Stimulated activated CD8-positive, alpha-beta memory T cell treated with anti-CD3 and anti-CD28 coated beads, Interleukin-15, amount 100 ng/mL, for 24 hours (primary cell): ENCODE measurements at places on chromosomes 16 and 17.

DNA sequence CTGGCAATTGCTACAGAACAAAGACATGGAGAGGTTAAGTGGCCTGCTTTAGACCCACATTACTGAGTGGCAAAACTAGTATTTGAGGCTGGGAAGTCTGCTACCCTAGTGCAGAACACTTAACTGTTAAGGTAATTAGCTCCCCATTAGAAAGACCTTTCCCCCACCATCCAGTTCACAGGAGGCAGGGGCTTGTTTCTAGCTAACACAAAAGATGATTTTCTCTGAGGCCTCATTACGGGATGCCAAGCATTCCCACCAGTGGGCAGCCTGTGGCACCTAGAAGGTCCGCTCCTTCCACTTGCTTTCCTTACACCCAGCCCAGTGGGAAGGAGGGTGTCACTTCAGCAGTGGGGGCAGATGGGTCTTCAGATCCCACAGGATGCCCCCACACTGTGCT lies 99.1 kb downstream of the RBFOX1 start:
- no peak for DNase-seq

- no peak for DNase-seq
Observed at GRCh38 chr17:77959926-77960521, 1.5 kb downstream of the TNRC6C start.

DNA sequence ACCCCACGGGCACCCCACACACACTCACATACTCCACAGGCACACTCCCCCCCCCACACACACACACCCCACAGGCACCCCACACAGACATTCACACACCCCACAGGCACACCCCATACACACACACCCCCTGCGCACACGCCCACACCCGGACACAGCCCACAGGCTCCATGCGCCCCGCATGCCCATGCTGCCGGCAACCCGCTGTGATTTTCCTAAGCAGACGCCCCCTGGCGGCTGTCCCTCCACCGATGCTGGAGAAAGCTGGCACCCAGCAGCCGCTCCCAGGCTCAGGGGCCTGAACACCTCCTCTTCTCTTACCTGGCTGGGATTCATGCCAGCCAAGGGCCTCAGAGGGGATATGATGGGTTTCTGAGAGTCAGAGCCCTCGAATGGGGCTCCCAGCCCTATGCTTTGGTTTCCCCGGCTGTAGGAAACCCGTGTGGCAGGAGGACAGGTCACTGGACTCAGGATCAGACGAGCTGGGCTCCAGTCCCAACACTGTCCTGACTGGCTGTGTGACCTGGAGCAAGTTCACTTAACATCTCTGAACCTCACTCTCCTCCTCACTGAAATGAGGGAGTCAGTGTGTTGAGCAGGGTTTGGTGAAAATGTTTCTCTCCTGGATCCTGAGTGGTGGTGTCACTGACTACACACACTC lies 19.6 kb upstream of the TNFRSF13B start:
- peak; percentile 74 for DNase-seq

DNA sequence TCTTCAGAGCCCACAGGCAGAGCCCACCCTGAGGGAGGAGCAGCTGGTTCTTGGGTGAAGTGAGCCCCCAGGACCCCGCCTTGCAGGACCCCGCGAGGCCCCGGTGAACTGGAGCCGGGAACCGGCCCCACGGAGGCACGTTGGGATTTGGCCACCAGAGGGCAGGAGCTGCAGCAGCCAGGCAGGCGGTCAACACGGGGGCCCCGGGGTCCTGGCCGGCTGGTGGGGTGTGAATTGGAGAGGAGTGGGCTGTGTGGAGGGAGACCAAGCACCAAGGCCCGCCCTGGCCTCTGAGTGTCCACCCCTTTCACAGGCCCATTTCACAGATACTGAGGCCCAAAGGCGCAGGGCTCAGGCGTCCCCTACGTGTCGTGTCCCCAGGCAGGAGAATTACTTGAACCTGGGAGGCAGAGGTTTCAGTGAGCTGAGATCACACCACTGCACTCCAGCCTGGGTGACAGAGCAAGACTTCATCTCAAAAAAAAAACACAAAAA lies 2.2 kb downstream of the DPEP1 start:
- no peak for DNase-seq

DNA sequence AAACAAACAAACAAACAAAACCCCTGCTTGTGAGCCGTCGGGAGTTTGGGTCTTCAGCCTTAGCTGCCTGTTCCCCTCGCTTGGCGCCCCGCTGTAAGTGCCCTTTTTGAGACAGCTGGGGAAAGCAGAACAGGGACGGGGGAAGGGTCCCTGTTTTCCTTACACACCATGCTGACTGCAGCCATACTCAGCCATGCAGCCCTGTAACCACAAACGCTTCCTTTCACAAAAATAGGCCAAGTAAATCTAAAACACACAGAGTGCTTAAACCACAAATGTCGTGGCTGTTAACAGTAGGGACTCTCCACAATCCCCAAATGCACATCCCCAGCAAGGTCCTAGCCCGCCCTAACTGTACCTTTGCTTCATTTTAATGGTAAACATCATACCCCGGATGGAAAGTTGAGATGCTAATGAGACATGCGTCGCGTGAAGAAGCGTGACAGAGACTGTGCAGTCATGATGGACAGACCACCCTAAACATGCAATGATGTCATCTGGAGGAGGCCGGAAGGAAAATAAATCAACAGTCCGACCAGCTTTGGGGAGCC lies 129.9 kb downstream of the MGAT5B start:
- DNase-seq, result no peak

DNA sequence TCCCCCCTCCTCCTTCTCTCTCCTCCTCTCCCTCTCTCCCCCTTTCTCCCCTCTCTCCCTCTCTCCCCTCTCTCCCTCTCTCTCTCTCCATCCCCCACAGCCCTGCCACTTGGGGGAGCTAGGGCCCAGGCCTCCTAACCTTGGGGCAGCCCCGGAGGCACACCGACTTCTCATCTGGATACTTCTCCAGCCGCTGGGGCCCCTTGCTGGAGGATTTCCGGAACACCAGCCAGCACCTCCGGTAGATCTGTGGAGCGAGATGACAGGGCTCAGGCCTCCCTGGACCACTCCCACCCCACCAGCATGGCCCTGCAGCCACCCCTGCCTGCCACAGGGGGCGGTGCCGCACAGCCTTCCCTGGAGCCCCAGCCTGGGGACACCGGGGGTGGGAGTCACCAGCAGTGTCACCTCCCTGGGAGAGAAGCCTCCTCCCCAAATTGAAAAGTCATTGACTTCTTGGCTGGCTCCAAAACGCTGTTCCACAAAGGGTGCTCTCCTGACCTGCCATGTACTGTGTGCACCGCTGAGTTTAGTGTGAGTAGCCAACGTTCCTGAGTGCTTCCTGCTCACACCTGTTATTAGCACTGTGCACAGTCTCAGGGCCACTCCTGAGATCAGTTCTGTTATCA lies 10.5 kb downstream of the DOK4 start:
- no peak for DNase-seq

GRCh38 chr17:79000396-79001189 lies 9.0 kb downstream of the CANT1 start:
- no peak for DNase-seq

- no peak for DNase-seq
Observed at GRCh38 chr16:62933929-62934328, 897.7 kb upstream of the CDH8 start.

GRCh38 chr17:75850928-75851692 lies 4.0 kb downstream of the WBP2 start:
- DNase-seq, result no peak

- DNase-seq, result no peak
Observed at GRCh38 chr17:8300627-8301242, 5.5 kb upstream of the SLC25A35 start.

DNA sequence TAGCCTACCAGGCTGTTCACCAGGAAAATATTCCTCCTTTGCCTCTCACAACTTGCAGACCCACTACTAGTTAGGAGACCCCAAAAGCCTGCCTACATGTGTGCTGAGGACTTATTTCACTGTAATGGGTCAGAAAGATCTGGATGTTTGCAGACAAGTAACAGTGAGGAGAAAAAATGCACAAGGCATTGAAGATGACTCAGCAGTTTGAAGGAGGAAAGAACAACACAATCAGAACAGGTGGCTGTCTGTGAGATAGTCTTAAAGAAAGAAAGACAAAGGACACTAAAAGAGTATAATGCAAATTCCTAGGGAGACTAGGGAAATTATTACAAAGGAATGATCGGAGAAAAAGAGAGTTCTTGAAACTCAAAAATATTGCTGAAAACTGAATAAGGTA lies 69.0 kb downstream of the ANKFN1 start:
- DNase-seq, result no peak

DNA sequence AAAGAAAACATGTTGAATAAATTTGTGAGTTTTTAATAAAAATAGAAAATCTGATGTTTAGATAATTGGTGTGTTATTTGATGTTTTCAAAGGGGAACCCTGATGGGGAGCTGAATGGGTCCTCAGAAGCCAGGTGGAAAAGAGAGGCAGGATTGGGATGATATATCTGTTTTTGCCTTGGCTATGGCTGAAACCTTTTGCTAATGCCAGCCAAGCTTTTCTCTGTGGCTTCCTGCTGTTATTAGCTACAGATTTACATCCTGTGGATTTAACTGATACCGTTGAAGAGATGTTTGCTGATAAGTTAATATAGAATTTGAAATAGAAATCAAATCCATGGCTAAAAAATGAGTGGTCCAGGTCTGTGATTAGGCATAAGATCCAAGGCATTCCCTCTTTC lies 4.2 kb upstream of the AATF start:
- no peak for DNase-seq

GRCh38 chr16:84532291-84532724 lies 27.8 kb upstream of the MEAK7 start:
- DNase-seq, result no peak

GRCh38 chr17:44146375-44147346 lies 4.9 kb downstream of the HROB start:
- DNase-seq, result no peak

GRCh38 chr16:82882982-82883835 lies 256.4 kb downstream of the CDH13 start:
- DNase-seq, result no peak

DNA sequence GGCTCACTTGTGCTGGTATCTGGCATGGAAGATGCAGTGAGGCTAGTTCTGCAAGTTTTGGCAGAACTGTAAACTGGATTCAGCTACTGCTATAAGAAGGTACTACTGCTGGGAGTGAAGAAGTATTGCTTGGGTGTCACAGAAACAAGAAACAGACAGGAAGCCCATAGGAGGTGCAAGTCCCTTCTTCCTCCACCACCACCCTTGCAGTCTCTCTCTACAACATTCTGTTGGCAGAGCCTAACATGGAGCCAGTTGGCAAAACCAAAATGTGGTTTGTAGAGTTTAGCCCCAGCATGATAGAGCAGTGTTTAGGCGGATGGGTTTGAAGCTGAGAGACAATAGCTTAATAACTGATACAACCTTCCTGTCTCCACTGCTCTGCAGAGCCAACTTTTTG lies 72.6 kb downstream of the NLK start:
- DNase-seq, result no peak

DNA sequence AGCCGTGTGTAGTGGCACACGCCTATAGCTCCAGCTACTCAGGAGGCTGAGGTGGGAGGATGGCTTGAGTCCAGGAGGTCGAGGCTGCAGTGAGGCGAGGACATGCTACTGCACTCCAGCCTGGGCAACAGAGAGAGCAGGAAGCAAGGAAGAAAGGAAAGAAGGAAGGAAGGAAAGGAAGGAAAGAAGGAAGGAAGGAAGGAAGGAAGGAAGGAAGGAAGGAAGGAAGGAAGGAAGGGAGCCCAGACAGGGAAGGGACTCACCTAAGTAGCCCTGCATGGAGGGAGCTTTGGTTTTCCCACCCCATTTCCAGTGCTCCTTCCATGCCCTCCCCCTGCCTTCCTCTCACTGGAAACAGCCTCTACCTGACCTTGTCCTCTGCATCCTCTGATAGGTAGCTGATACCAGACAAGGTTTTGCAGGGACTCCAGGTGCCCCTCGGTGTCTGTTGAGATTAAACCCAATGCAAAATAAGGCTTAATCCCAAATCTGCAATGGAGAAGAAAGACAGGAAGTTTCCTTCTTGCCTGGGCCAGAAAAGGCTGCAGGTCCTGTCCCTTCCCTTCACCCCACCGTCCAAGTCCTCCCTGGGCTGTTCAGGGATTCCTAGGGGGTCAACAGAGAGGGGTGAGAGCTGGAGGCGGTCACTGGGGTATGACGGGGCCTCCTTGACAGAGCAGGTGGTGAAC lies 21.5 kb upstream of the CA4 start:
- no peak for DNase-seq

- DNase-seq, result no peak
Observed at GRCh38 chr17:27368151-27368795, 74.4 kb downstream of the WSB1 start.

DNA sequence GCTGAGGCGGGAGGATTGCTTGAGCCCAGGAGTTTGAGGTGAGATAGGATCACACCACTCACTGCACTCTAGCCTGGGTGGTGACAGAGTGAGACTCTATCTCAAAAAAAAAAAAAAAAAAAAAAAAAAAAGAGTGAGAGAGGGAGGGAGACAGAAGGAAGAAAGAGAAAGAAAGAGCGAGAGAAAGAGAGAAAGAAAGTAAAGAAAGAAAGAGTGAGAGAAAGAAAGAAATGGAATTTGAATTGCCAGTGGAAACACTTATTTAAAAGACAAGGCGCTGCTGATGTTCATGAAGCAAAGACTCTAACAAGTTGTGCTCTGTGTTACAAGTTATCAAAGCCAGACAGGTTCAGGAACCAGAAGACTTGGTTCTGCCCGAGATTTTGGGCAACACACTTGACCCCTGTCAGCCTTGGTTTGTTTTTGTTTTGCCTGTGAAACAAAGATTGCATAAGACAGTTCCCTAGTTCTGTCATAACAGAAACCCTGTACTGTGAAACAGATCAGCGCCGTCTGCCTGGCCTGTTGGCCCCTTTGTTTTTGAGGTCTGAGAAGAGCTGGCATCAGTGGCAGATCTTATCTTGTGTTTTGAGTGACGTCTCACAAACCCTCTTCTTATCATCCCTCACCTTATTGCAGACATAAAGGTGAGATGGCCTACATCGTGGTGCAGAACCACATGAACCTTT lies 55.4 kb upstream of the ENDOV start:
- no peak for DNase-seq

- no peak for DNase-seq
Observed at GRCh38 chr16:59192551-59193199, 458.6 kb upstream of the GOT2 start.

GRCh38 chr17:17416400-17417360 lies 60.1 kb upstream of the MED9 start:
- no peak for DNase-seq

DNA sequence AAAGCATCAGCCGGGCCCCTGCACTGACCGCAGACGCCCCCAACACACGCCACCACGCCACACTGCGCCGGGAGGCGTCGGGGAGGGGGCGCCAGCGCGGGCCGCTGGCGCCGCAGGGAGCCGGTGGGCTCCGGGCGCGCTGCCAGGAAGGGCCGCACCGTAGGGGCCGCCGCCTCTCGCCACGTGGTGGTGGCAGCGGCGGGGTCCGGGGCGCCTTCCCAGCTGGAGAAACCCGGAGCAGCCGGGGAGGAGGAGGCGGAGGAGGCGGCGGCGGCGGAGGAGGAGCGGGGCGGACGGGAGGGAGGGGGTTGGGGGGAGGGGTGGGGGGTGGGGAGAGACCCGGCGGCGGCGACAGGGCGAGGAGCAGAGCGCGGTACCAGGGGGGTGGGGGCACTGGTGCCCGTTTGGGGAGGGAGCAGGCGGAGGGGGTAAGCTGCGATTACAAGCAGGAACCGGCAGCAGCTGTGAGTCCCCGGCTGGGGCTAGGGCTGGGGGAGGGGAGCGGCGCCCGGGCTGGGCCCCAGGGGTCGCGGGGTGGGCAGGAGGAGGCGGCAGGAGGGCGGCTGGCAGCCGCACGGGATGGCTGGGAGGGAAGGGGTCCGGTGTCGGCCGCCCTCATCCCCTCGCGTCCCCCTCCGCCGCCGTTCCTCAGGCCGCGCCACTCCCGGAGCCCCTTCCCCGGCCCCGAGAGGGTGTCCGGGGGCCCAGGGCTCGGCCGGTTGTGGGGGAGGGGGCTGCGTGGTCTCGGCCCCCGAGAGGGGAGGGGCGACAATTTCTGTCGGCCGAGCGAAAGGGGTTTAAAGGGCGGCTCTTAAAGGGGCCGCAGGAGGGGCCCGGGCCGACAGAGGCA lies at the start of gene TBKBP1:
Gene TBKBP1, plus strand, starts transcription at position 431 of the 850 bp plus-strand sequence. CDS start 1,952 bp downstream, outside the sequence.
- no peak for DNase-seq
